Urinary bladder (tissue), 4 donors: ENCODE measurements at places on chromosomes 5 and 9. TPM values are rescaled to one million over a fixed set of nuclear protein-coding genes. Genes with fewer than 3 reads are reported as not detected.

GRCh38 chr5:172051643-172052339 lies 45.4 kb upstream of the FBXW11 start:
- no peak for DNase-seq

DNA sequence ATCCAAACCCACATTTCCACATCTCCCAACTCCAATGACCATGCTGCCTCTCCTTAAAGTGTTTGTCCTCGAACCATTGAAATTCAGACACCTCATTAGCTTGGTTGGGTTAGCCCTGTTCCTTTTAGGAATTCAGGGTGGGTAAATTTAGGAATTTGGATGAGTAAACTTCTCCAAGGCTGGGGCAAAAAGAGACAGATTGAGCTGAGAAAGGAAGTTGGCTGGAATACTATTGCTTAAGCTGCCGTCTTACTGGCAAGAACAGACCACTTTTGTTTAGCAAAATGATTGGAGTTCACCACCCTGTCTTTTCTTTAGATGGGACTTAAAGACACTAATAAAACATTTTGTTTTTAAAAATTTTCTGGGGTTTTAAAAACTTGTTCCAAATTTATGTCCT lies 143.6 kb upstream of the GDNF start:
- DNase-seq = no peak

- DNase-seq = no peak
Measured at GRCh38 chr5:91257301-91257700, 125.8 kb downstream of the ARRDC3 start.

DNA sequence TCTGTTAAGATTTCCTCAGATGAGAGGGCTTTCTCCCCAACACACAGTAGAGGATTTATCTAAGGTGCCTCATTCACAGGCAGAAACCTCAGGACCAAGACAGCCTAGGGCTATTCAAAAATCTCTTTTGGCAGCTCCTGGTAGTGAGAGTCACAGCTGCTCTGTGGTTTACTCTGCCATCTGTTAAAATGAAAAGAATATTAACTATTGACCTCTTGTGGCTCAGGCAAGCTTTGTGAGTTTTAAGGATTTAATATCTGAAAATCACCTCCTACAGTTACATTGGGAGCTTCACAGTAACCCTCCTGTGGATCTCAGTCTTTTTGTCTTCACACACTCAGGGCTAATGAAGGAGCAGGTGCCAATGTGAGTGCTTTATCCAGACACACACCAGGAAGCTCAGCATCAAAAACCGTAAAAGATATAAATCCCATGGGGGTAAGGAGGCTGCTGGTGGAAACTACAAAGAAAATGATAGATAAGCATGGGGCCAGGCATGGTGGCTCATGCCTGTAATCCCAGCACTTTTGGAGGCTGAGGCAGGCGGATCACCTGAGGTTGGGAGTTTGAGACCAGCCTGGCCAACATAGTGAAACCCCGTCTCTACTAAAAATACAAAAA lies 29.7 kb downstream of the PPP1R2B start:
- DNase-seq = no peak

GRCh38 chr5:169767938-169768337 lies 130.9 kb downstream of the DOCK2 start:
- no peak for DNase-seq

- no peak for DNase-seq
Measured at GRCh38 chr9:129084087-129084486, 3.2 kb downstream of the DOLPP1 start.

DNA sequence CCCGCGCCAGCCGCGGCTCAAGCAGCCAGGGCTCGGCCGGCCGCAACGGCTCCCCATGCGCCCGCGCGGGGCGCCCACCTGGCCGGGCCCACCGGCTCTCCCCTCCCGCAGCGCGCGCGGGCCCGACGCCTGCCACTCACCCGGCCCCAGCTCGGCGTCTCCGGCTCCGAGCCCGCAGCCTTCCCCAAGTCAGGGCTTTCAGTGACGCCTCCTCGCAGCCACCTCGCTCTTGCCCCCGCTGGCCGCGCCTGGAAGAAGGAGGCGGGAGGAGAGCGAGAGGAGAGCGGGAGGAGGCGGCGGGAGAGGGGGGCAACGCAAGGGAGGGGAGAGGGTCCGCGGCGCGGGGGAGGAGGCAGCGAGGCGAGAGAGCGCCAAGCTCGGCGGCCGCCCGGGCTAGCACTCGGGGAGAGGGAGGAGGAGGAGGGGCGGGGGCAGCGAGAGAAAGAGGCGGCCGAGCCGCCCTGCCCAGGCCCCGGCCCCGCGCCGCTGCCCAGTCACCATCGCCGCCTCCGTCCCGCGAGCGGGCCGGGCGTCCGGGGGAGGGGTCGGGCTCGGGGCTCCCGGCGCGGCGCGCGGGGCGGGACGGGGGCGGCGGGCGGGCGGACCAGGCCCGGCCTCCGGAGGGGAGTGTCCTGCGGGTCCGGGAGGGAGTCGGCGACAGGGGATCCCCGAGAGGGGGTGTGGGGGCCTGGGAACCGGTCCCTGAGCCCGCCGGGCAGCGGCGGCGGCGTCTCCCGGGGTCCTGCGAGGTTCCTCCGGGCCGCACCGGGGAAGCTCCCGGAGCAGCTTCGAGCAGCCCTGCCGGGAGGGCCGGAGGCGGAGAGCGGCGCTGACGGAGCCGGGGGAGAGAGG lies at the start of gene LHFPL2:
TSS of gene LHFPL2 (minus strand) at position 414 of the 852 bp plus-strand sequence. CDS start 138,559 bp downstream, outside the sequence.
- no peak for DNase-seq

- peak; percentile 83 for DNase-seq
Measured at GRCh38 chr9:96619491-96620180, at the start of gene CDC14B. Gene CDC14B, minus strand, starts transcription at chr9:96619843. Its CDS starts 465 bp downstream, at chr9:96619378.

- DNase-seq = no peak
Measured at GRCh38 chr5:136251502-136252169, 58.7 kb upstream of the SMIM32 start.

DNA sequence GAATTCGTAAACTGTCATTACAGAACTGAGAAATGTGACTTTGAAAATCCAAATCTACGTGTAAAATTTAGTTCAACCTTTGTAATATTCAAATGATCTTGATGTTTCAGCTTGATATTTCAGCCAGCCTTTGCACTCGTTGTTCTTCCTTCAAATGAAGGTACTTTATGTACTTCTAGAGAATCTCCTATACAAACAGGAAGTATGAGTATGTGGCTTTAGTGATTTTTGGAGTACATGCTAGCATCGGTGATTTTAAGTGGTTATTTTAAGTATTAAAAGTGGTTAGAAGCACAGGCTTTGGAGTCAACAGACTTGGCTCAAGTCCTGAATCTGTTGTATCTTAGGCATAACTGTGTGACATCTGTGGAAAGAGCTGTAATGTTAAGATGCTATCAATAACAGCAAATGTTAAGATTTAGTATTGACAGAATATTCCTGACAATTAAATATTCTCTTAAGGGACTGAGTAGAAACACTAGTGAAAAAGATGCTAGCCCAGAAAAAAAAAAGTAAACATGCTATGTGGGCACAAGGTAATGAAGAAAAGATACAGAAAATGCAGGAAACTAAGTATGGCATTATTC lies 398.0 kb downstream of the ADGRV1 start:
- DNase-seq = no peak

- no peak for DNase-seq
Measured at GRCh38 chr9:70222354-70222753, 36.4 kb upstream of the SMC5 start.

GRCh38 chr5:96340357-96340756 lies 92.7 kb downstream of the PCSK1 start:
- no peak for DNase-seq

- no peak for DNase-seq
Measured at GRCh38 chr5:35745193-35745592, 111.5 kb upstream of the IL7R start.

- DNase-seq = no peak
Measured at GRCh38 chr9:114099669-114100270, 678 bp upstream of the KIF12 start.

DNA sequence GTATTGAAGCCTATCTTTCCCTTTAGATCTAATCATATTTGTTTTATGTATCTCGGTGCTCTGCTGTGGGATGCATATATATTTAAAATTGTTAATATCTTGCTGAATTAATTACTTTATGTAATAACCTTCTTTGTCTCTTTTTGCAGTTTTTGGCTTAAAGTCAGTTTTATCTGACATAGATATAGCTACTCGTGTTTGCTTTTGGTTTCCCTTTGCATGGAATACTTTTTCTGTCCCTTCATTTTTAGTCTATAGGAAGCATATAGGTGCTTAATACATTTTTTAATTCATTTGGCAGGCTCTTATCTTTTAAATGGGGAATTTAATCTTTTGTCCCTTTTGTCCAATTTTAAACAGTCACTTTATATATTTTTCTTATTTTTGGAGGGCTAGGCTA lies 360.6 kb upstream of the PRR16 start:
- no peak for DNase-seq

GRCh38 chr5:124738681-124739633 lies 7.5 kb downstream of the ZNF608 start:
- DNase-seq = no peak

DNA sequence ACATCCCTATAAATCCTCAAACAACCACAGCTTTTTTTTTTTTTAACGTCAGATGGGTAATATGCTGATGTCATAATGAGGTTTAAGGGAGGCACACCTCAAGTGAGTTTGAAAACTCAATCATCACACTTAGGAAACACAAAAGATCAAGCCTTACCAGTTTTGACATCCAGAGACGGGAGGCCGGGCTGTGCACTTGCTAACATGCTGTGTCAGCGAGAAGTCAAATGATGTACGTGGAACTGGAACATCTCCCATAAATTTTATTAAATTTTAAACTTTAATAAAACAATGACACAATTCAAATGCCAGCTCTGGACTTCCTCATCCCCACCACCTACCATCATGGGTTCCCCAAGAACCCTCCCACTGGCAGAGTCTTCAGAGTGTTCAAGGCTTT lies 117.6 kb downstream of the C5orf15 start:
- no peak for DNase-seq

DNA sequence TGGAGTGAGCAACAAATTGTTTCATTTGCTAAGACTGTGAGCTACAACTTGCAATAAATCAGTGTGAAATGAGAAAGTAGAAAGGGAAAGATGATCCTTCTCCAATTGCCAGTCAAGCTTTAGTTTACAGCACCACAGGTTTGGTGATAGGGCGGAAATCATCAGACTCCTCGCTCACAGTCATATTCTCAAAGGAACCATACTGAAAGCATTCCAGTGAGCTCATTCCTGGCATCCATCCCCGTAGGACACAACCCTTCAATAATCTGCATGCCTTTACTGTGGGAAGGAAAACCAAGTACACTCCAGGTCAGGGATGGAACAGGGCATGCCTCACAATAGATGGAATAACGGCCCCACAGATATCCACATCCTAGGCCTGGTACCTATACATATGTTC lies 80.7 kb downstream of the FSTL4 start:
- DNase-seq = peak; percentile 57

- DNase-seq = no peak
Measured at GRCh38 chr9:90841213-90841612, 39.6 kb downstream of the SYK start.

DNA sequence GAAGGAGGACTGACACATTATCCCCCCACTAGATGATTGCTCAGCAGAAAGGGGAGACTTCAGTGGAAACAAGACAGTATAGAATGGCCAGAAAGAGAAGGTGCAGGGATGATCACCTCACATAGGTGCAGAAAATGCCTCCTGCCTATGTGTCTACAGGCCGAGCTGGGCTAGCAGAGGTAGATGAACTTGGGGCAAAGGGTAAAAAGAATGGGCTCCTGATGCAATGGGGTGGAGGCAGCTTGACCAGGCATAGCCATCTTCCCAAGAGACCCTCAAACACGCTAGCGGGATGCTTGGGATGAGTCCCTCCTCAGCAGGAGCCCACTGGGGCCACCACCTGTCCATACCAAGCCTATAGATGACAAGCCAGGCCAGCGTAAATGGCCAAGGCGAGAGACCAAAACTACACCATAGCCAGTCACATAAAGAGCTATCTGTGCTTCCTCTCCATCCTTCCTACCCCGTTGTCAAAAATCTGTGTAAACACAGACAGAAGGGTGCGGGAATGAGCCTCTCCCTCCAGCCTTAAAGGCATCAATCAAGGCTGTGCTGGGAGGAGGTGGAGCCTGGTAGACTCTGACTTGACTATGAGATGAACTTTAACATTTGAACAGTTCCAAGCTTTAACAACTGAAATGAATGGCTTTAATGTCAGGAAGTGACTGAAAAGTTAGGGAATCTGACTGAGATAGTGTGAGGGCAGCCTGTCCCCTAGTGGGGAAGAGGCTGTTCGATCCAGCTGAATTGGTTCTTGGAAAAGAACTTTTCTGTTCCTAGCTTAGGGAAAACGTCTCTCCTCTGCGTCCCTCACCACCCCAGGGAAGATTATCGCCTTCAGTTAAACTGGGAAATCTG lies 10.4 kb downstream of the C9orf152 start:
- DNase-seq = no peak

- no peak for DNase-seq
Measured at GRCh38 chr9:27529316-27530278, at the start of gene MOB3B. Gene MOB3B, minus strand, starts transcription at chr9:27529814. Its CDS starts 74,264 bp downstream, at chr9:27455550.

DNA sequence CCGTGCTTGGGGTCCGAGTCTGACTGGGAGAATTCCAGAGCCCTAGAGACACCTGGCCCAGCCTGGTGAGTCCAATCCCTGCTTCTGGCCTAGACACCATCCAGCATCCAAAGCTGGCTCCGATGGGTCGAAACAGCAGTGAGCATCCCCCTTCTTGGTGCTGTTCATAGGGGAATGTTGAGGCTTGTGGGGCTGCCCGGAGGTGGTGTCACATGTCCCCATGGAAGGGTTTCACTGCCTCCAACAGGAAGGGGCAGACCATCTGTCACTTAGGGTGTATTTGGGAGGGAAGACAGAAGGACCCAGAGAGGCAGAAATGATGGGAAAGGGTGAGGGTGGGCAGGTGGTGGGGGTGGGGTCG lies 13.9 kb downstream of the C9orf50 start:
- DNase-seq = no peak

DNA sequence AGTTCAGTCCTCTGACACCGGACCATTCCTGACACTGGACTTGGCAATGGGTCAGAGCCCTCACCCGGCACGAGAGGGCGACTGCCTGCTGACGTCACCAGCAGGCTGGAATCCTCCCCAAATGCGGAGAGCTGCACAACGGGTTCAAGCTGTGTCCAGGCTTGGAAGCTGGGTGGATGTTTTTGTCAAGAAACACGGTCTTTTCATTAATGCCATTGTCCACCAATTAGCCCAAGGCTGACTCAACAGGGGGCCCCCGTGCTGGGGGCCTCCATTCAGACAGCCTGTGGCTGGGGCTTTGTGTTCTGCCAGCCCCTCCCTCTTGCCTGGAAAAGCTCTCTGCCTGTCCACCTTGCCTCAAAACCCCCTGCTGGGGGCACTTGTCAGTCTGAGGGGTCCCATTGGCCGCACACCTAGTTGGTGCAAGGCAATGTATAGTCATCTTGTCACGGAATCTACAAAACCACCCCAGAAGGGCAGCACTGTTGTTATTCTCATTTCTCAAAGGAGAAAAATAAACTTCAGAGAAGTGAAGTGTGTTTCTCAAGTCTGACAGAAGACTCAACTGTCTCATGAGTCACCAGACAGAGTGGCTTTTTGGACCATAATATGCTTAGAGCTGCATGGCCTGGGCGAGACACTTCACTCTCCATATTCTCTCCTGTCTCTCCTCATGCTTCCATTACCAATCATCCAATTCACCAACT lies 24.6 kb downstream of the NDUFA8 start:
- DNase-seq = no peak

Gene PCDHAC1
- 1.5 TPM for total RNA-seq

Gene DDX4
- 0.42 TPM for total RNA-seq

Gene FOXD4L5
- 0.05 TPM for total RNA-seq

Gene ABLIM3
- 9.8 TPM for total RNA-seq

Gene SYK
- total RNA-seq = 12.1 TPM

Gene SARDH
- total RNA-seq = 4.9 TPM

Gene GFRA3
- 2.4 TPM for total RNA-seq

Gene SPINK6
- total RNA-seq = not detected

Gene ZNF483
- total RNA-seq = 19.0 TPM

Gene ZNF169
- total RNA-seq = 8.7 TPM

Gene ASPN
- 298 TPM for total RNA-seq

Gene DOCK2
- 19.1 TPM for total RNA-seq

Gene ZSWIM6
- total RNA-seq = 21.4 TPM
